ENCODE measurements at places on chromosomes 13 and 19.

DNA sequence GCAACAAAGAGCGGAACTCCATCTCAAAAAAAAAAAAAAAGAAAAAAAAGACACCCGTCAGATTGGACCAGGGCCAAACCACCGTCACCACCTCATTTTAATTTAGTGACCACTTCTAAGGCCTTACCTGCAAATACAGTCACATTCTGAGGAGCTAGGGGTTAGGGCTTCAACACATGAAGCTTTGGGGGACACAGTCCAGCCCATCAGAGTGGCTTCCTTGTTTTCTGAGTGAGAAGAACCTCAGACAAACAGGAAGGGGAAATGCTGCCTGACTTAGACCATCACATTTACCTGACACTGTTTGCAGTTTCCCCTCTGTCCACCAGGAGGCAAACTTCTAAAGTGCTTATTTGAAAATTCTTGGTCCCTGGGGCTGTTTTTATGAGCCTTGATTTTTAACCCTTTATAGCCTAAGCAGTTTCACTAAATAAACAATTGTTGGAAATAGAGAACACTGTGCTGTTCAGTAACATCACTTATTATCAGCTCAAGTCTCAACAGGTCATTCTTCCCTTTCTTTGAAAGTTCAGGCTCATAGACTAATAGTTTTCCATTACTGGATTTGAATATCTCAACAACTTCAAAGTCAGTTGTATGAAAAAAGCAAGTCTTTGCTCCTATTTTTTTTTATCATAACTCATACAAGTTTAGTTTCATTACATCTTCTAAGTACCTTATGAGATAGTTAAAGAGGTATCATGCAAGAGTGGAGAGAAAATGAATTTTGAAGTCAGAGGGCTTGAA lies 74.9 kb upstream of the WASF3 start:
- peak; percentile 47 for DNase-seq

DNA sequence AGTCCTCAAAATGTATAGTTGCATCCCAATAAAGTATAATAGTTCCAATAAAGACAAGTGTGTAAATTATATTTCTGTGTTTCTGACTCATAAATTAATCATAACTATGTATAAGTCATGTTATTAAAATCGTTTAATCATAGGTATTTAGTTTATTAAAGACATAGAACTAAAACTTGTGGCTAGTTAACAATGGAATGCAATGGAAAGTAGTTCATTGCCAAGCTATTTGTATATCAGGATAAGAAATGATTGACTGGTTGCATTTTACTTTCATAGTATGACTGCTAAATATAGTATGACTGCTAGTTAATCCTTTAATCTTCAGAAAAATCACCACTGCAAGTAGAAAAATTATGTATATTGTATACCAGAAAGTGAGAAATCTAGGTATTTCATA lies 16.9 kb downstream of the COG3 start:
- DNase-seq, result no peak

GRCh38 chr19:42764836-42765235 lies 642 bp downstream of the PSG8 start:
- DNase-seq, result no peak

GRCh38 chr19:50252111-50252886 lies 48.9 kb downstream of the MYH14 start:
- no peak for DNase-seq

- DNase-seq, result peak; percentile 40
These were observed at the start of gene THSD1 for GRCh38 chr13:52405767-52406494. TSS of gene THSD1 (minus strand) at chr13:52406172. CDS start at chr13:52402600, 3,572 bp downstream.

DNA sequence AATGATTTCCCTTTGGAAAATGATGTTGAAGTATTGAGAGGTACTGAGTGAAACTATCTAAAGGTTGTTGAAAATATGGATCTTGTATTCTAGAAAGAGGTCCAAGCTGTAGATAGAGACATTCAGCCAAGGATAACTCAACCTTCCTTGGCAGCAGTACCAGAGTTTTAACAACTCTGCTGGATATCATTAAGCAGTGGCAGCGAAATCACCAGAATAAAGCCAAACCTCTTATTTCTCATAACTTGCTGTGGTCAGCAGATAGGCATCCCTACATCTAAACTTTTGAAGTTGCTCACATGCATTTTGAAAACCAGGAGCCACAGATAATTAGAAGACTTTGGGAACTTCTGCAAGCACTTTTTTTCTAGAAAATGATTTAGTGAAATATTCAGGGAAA lies 559.8 kb downstream of the IRS2 start:
- no peak for DNase-seq

DNA sequence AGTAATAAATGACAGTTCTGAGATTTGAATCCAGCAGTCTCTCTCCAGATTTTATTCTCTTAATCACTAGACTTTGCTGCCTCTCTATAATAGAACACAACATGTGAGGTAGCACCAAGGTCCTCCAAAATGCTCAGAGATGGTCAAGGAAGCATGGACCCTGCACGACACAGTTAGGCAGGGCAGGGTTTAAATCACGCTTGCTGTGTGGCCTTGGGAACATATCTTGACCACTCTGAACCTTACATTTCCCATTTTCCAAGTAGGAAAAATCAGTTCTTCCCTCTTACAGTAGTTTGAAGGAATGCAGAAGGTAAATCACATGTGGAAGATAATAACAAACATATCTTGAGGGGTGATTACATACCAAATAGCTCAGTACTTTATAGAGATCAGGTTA lies 6.3 kb downstream of the SYT3 start:
- DNase-seq, result no peak

DNA sequence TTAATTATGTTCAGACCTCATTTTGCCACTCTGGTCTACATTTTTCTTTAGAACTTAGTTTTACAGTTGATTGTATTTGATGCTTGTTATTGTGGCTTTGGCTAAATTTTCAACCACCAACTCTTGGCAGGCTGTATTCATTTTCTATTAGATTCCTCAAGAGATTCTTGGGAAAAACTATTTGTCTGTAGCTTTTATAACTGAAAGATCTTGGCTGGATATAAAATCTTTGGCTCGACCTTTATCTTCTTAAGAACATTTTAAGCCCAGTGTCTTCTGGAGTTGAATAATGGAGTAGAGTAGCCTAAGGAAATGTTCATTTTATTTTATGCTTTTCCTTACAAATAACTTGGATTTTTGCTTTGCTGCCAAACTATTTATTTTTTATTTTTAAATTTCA lies 848.5 kb downstream of the PCDH17 start:
- no peak for DNase-seq

Data from SHP77 (cell line).